ENCODE measurements at places on chromosomes 13 and 19.

- DNase-seq, result no peak
Measured at GRCh38 chr19:8558325-8558724, 18.9 kb downstream of the MYO1F start.

GRCh38 chr13:110912651-110913051 is 2.2 kb downstream of the ANKRD10 start:
- no peak for DNase-seq

GRCh38 chr19:44685877-44686276 is 13.1 kb upstream of the CEACAM16 start:
- DNase-seq, result no peak

DNA sequence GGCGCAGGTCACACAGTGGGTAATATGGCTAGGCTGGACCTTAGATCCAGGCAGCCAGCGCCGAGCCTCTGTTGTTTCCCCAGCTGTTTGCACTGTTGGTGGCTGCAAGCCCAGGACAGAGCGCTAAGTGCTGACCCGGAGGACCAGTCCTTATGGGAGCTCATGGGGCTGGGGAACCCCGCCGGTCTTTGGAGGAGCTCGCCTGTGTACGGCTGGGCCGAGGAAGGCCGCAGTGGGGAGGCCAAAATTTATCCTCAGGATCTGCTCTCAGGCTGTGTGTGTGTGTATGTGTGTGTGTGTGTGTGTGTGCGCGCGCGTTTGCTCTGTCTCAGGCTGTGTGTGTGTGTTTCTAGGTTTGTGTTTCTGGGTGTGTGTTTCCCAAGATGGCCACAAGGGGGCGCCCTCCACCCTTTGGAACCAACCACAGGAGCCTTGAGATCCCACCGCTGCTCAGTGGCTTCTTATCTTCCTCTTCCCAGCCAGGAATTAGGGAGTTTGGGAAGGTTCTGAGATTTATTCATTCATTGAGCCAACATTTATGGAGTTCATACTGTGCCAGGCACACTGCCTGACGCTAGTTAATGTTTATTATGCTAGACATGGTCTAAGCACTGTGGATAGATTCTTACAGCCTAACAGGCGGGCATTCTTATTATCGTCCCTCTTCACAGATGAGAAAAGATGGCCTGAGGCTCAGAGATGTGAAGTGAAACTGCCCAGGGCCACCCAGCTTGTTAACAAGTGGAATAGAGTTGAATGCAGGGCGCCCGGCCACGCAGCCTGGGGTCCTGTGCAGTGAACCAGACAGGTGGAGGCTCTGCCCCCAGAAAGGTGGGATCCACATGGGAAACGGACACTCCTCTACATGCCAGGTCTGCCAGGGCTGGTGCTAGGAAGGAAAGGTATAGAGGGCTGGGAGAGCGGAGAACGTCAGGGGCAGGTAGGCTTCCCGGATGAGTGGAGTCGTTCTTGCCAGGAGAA is 13.0 kb downstream of the PGLYRP1 start:
- DNase-seq, result no peak

- no peak for DNase-seq
Measured at GRCh38 chr13:76538004-76538403, 348.2 kb downstream of the KCTD12 start.

- no peak for DNase-seq
Measured at GRCh38 chr19:56147307-56147706, 6.2 kb downstream of the ZNF444 start.

- DNase-seq, result no peak
Measured at GRCh38 chr13:48595431-48596429, 58.0 kb upstream of the CYSLTR2 start.

DNA sequence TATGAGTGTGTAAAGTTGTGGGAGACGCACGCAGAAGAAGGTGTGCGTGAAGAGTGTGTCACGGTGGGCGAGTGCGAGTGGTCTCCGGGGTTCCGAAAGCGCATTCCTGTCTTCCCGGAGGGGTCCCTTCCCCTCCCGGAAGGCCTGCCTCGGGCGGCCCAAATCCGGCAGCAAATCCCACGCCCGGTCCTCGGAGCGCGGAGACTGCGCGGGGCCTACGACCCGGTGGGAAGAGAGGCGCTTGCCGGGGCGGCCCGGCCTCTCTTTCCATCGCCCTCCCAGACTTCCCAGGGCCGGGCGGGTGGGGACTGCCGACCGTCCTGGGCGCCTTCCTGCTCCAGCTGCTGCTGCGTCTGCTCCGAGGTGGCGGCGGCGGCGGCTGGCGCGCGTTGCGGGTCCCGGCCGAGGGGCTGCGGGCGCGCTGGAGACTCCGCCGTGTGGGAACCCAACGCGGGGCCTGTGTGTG is 2.1 kb downstream of the ZIC5 start:
- DNase-seq, result no peak

GRCh38 chr13:36356058-36356457 is 9.9 kb upstream of the SPART start:
- DNase-seq, result no peak

- no peak for DNase-seq
Measured at GRCh38 chr13:92682832-92683517, 543.6 kb upstream of the GPC6 start.

- DNase-seq, result no peak
Measured at GRCh38 chr13:45167611-45168554, 33.0 kb downstream of the KCTD4 start.

- DNase-seq, result no peak
Measured at GRCh38 chr19:4134351-4134750, 10.4 kb upstream of the MAP2K2 start.

GRCh38 chr19:42313840-42314755 is 989 bp downstream of the TMEM145 start:
- DNase-seq, result no peak

DNA sequence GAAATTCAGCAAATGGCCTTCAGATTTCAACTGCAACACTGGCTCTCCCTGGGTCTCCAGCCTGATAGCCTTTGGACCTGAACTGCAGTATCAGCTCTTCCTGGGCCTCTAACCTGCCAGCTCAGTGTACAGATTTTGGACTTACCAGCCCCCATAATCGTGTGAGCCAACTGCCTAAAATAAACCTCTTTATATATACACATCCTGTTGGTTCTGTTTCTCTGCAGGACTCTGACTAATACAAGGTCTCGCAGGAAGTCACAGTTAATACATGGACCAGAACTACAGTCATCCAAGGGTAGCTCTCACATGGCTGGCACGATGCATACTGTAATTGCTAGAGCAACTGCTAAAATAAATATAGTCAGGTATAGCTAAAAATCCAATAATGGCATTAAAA is 85.1 kb downstream of the KATNAL1 start:
- DNase-seq, result no peak

Measured in esophagus squamous epithelium (tissue), 5 donors.